ENCODE measurements at places on chromosomes 1 and 21.

DNA sequence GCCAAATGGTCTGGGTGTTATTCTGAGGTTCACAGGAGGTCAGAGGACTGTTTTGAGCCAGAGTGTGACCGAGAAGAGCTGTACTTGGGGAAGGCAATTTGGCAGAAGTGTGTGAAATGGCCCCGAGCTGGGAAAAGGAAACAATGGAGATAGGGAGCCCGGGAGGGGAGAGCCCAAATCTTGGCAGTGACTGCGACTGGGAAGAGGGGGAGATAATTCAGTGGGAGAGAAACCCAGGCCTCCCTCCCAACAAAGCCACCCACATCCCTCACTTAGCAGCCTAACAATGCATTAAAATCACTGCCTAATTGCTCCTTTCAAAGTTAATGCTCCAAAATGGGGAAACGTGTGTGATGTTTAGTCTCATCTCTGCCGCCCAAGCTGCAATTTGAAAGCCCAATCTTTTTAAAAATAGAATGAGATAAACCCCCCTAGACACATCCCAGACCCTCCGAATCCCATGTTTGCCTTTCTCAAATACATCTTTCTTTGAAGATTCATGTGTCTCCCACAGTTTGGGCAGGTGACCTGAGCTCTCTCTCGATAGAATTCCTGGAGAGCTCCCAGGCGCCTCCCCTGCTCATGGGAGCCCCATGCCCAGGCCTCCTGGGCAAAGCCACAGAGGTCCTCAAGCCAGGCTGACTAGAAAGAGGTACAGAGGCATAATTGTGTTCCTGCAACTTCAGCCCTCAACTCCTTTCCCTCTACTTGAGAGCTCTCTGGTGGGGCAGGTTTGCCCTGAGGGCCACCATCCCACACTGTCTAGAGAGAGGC lies 17.3 kb downstream of the LRRC52 start:
- no peak for DNase-seq

GRCh38 chr1:17260264-17260663 lies 11.4 kb downstream of the PADI3 start:
- no peak for DNase-seq

DNA sequence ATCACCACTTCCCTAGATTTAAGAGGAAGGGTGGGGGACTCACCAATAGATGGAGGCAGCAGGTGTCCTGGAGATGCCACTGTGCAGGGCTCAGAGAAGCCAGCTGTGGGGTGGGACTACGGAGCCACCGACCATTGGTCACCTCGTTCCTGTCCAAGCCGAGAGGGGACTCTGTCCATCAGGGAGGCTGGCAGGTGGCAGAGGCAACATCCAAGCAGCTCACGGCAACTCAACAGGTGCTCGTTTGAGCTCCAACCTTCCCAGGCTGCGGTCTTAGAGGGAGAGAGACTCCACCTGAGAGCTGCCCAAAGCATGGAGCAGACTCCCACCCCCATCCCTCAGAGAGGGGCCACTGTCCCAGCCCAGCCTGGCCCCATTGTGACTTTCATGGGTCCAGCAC lies 71.4 kb downstream of the IGSF21 start:
- DNase-seq, result no peak

- no peak for DNase-seq
Observed at GRCh38 chr1:181984006-181984405, 77.5 kb downstream of the ZNF648 start.

- no peak for DNase-seq
Observed at GRCh38 chr1:36238433-36238832, 14.2 kb downstream of the THRAP3 start.

DNA sequence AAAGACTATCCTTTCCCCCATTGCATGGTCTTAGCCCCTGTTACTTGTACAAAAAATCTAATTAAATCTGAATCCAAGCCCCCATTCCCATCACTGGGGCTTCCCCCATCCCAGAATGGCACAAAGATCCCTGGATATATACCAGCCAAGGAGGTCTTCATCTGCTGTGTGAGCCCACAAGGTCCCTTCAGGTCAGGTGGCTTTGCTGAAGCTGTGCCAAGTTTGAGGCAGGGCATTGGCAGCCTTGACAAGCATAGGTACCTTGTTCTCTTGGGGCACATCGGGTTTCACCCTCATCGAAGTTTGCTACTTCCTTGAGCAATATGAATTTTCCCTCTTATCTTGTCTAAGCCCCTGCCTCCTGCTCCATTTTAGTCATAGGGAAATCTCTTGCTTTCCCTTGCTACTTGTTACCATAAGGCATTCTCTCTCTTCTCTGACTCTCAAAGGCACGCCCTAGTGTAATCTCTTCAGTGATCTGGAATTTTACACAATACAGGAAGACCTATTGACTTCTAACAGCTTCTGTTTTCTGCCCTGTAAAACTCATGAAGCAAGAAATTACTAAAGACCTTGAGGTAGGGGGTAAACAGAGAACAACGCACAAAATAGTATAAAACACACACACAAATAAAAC lies 71.4 kb upstream of the COG2 start:
- no peak for DNase-seq

- DNase-seq, result peak; percentile 64
Observed at GRCh38 chr1:8848663-8849386, 29.7 kb downstream of the ENO1 start.

- no peak for DNase-seq
Observed at GRCh38 chr1:104906141-104906540, 1156.4 kb downstream of the AMY1C start.

- no peak for DNase-seq
Observed at GRCh38 chr1:46183079-46183847, 7.0 kb upstream of the P3R3URF start.

DNA sequence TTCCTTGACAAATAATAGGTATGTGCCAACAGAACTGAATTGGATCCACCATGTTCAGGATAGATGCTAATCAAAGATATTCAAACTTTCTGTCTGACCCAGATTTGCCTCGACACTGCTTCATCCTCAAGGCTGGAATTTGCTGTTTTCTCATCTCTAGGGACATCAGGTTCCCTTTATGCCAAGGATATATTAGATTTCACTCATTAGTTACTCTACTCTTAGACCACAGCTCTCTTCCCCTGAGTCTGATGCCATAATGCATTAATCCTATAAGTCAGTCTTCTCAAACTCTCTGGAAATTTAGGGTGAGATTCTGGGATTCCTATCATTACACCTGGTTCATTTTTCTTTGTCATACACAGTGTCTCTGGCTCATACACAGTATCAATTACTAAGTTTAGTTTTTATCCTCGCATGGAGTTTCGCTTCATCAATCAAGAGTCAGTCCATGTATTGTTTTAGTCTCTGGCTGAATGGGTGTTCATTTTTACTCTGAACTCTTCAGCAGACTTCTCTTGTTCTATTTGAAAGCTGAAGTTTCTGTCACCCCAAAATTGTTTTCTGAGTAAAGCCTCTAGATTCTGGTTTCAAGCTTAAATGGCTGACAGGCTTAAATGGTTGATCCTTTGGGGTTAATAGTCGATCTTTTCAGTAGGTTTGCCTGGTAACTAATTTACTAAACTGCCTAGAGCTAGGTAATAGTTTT lies 9.3 kb upstream of the DCAF6 start:
- DNase-seq, result no peak

GRCh38 chr21:31299291-31300147 lies 44.5 kb downstream of the TIAM1 start:
- DNase-seq, result no peak

DNA sequence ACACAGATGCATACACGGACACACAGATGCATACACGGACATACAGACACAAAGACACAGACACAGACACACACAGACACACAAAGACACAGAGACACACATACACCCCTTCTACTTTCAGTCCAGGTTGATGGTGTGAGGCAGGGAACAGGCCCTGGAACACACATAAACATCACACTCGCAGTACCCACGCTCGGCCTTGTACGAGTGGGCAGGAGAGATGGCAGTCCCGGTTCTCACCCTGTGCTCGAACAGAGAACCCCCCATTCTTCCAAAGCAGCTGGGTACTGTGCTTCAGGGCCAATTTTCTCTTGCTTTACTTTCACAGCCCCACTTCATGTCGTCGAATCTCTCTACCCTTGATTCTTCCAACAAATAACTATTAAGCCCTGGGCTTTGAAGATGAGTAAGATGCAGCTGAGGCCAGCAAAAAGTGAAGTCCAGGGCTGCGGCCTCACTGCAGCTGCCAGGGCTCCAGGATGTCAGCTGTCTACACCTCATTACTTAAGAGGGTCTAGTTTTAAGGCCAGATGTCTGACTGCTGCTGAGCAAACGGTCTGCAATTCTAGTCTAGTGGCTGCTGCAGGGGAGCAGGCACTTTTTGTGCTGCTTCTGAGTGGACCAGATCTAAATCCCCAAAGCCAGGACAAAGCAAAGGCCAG lies 90.1 kb downstream of the PGBD5 start:
- no peak for DNase-seq

- no peak for DNase-seq
Observed at GRCh38 chr1:54645806-54646676, 4.5 kb downstream of the MROH7 start.

- no peak for DNase-seq
Observed at GRCh38 chr1:201147396-201148015, 6.8 kb downstream of the TMEM9 start.

DNA sequence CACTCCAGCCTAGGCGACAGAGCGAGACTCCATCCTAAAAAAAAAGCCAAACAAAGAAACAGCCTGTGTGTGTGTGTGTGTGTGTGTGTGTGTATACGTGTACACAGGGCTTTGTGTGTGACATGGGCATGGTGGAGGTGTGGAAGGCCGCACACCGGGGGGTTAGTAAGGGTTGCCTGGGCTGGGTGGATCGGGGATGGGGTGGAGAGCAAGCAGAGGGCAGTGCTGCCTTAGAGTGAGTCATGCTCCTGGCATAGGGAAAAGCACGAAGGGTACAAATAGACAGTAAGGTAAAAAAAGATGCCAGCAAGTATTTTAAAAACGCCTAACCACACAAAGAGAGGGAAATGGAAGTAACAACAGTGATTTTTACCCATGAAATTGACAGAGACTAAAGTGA lies 6.2 kb downstream of the PRMT2 start:
- no peak for DNase-seq

DNA sequence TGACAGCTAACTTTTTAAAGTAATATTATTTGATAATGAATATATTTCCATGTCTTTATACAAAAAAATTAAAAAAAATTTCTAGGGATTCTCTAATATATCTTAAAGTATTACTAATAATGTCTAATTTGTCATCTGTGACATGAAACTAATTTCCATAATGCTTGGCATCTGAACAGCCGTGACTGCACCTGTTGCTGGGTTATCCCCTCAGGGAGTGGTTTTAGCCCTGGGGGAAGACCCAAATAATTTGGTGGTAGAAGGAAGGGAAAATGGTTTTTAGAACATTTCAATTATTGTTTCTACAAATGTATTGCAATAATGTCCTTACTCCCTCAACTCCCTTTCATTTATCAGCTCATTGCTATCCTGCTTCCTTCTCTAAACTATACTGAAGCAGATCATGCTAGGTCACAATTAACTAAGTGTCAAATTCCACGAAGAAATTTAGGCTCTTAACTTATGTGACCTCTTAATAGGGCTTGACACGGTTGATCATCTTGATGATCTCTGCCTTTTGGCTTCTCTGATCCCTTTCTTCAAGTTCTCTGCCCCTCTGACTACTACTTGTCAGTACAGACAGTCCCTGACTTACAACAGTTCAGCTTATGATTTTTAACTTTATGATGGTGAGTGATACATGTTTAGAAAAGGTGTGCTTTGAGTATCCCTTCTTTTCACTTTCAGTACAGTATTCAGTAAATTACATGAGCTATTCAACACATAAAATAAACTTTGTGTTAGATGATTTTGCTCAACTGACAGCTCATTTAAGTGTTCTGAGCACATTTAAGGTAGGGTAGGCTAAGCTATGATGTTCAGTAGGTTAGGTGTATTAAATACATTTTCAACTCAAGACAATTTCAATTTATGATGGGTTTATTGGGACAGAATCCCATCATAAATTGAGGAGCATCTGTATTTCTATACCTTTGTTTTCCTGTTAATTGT lies 26.4 kb upstream of the DPH5 start:
- no peak for DNase-seq

DNA sequence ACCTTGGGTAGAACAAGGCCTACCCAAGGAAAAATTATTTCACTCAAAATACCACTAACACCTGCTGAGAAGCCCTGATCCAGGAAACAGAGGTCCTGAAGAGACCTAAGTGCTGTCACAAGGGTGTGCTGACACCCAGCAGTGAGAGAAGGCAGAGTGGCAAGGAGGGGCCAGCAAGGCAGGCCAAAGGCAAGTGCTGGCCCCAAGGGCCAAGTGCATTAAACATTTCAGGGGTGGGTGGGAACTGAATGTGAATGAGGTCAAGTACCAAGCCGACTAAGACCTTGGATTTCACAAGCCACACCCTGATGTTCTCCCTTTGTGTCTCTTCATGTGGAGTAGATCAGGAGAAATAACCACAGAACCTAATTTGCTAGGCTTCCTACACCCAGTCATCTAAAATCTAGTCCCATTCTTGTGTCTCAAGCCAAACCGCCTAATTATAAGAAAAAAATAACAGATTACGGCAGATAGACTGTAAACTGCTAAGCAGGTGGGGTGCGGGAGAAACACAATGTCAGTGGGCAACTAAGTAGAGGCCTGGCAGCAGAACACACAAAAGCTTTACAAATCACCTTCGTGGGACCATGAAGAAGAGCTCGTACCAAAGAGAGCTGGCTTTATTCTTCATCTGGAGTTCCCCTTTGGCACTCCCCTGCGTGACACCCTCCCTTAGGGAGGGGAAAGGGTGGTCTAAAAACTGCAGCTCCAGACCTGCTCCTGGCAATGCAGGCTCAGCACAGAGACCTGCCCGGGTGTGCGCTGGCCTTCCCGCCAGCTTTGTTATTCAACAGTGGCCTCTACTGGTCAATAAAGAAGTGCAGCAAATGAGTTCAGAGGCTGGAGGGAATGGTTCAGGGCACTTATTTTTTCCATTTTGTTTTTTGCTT lies 8.7 kb downstream of the UBE2G2 start:
- peak; percentile 22 for DNase-seq

DNA sequence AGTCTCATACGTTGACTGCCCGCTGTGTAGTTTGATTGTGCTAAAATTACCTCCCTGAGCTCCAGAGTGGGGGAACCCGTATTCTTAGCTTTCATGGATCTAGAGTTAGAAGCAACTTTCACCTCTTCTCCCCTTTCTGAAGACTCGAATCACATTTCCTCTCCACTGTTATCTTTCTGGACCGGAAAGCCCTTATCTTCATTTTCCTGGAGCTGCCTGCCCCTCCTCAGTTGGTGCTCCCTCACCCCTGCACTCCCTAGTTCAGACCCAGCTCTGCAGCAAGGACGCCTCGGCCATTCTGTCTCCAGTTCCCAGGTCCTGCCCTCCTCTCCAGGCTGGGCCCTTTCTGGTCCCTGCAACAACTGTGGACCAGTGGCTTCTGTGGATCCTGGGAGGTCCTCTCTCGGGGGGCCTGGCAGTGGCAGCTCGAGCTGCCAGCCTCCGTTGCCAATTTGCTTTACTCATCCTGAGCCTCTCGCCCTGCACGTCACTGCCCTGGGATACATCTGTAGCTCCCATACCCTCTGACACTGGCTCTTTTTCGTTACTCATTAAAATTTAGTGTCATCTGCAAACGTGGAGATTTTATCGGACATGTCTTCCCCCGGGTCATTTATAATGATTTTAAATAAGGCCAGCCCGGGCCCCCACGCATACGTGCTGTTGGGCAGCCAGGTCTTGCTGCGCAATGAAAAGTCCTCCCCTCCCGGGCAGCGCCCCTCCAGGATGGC lies 141.5 kb upstream of the VAMP3 start:
- DNase-seq, result no peak

Data from effector CD8-positive, alpha-beta T cell (primary cell).